ENCODE measurements at places on chromosomes 1 and 21. TPM values are rescaled to one million over a fixed set of nuclear protein-coding genes. Genes with fewer than 3 reads are reported as not detected.

DNA sequence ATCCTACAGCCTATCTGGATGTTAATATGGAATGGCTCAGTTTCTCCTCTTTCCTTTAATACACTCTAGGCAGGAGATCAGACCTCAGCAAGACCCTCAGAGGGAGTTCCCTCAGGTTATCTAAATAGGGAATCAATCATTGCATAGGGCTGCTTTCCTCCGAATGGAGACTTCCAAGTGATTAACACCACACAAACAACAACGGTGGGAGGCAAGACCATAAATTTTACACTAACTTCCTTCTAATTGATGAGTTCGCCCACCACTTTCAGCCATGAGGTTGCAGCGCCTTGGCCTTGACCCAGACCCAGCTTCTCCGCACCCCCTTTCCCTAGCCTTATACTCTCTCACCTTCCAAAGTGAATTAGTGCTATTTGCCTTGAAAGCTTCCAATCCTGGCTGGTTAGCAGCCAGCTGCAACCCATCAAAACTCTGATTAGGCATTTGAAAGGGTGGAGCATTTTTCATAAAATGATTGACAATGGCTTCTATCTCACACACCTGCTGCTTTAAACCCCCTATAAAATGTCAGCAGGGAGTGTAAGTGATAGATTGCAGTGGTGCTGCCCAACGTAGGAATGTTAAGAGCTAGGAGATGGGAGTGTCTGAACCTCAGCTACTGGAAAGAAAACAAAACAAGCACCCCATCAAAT is 534.9 kb upstream of the USP24 start:
- no peak for DNase-seq

Gene PLK3
- total RNA-seq = 8.4 TPM

- no peak for DNase-seq
Observed at GRCh38 chr1:216186141-216186540, 237.1 kb downstream of the USH2A start.

Gene TIE1
- total RNA-seq = 27.7 TPM

Gene SLC35A3
- total RNA-seq = 9.8 TPM

DNA sequence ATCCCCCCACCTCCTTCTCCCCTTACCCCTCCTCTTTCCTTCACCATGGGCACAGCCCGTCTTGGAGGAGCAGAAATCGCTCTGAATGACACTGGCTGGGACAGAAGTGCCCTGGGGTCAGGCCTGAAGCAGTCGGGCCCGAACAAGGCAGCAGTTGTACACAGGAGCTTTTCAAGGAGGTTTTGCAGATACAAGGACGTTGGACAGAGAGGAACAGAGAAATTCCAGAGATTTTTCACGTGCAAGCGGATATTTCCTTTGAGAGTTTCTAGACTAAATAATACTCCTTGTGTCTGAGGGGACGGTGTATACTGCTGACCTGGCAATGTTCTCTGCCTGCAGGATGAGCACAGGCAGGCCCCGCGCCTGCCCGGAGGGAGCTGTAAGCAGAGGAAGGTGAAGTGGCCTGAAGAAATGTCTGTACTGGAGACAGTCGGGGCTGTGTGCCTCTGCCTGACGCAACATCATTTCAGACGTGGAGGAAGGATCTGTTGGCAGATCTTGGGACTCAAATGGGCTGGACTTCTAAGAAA is 95.3 kb upstream of the SLC25A33 start:
- no peak for DNase-seq

DNA sequence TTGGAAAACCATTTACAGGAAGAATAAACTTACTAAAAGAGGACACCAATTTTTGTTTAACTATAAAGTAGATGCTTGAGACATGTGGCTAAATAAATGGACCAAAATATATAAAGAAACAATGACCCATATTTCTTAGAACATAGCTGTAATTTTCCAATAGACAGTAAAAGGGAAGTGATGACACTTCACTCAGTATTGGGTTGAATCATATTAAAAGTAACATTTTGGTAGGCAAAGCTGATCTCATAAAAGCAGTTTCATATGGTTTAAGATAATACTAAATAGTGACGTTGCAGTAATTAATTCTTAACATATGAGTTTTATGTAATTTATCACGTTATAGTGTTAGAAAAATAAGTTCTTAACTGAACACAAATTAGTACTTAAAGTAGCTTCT is 308.9 kb upstream of the RUNX1 start:
- no peak for DNase-seq

Gene ZNF593OS
- total RNA-seq = not detected

DNA sequence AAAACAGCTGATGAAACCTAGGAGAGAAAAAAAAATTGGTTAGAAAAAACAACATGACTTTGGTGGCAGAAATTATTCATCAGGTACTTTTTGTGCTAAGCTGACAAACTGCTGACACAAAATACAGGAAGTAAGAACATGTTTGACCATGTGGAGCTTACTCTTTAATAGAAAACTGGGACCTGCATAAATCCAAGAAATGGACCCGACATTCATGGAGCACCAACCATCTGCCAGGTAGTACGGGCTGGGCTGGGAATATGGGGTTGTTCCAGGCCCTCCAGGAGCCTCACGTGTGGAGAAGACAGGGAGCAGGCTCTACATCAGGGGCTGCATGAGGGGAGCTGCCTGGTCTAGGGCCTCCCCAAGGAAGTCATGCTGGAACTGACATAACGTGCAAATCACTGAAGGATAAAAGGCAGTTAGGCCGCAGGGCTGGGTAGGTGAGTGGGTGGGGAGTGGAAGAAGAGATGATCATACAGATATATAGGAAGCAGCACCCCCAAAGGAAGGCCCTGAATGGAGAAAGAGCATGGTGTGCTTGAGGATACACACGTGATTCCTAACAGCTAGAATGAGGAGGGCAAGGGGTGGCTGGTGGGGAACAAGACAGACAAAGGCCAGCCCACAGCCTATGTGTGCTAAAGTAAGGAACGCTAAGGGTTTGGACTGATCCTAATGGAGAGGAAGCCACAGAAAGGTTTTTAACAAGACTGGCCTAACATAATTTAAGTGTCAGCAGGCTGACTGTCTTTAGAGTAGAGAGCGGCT is 26.1 kb downstream of the CD58 start:
- no peak for DNase-seq

Gene NBPF10
- 0.92 TPM for total RNA-seq

- DNase-seq = peak; percentile 77
Observed at GRCh38 chr1:214280386-214281020, 456 bp upstream of the SMYD2 start.

Gene CD164L2
- not detected for total RNA-seq

Gene ARHGEF16
- 0.57 TPM for total RNA-seq

DNA sequence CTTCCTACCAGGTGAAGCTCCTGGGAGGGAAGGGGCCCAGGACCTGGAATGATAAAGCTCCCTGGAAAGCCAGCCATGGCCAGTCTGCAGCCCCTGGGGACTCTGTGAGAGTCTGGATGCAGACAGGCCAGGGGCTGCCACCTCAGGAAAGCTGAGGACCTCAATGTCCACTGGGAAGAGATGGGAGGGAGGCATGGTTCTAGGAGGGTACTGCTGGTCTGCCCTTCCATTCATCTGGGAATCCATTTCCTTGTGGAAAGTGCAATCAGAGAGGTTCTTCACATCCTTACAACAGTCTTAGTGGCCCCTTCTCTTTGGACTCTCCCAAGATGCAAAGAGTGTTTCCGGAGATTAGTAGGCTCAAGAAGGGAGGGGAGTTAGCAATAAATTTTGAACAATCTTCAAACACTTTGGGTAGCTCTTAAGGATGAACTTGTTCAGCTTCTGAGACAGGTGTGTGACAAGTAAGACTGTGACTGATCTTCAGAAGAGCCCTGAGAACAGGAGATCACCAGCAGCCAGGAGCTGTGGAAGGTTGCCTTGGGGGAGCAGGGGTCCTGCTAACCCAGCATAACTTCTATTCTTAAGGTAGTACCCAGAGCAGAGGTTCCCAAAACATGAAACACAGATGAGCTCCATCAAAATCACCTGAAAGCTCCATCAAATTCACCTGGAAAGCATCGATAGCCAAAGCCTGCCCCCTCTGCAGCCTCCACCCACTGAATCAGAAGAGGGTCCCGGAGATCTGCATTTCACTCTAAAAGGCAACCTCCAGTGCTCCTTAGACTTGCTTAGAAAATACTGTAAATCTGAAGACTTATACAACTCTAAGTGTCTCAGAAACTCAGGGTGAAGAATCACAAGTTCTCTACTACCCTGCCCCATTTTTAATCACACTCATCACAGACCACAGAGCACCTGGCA is 616 bp upstream of the LAX1 start:
- DNase-seq = no peak

Gene CYP4A22
- total RNA-seq = not detected

Gene OLIG1
- total RNA-seq = 0.32 TPM

Gene ERVH48-1
- total RNA-seq = not detected

DNA sequence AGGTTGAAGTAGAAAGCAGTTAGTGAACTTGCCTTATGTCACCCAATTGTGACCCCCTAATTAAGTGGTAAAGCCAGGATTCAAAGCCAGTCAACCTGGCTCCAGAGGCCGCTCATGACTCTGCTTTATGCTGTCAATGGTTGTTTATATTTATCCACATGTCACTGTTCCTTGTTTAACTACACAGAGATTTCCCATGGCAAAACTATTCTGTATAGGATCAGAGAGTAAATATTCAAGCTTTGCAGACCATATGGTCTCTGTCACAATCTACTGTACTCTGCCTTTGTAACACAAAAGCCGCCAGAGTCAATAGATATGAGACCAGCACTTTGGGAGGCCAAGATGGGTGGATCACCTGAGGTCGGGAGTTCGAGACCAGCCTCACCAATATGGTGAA is 371.7 kb upstream of the PTBP2 start:
- DNase-seq = no peak

GRCh38 chr1:76640092-76640491 is 227.2 kb upstream of the ST6GALNAC5 start:
- no peak for DNase-seq

- no peak for DNase-seq
Observed at GRCh38 chr1:169271098-169271497, 96.5 kb downstream of the NME7 start.

Gene SDC3
- 29.7 TPM for total RNA-seq

Gene PRR9
- not detected for total RNA-seq

Gene ADAM30
- 0.11 TPM for total RNA-seq

DNA sequence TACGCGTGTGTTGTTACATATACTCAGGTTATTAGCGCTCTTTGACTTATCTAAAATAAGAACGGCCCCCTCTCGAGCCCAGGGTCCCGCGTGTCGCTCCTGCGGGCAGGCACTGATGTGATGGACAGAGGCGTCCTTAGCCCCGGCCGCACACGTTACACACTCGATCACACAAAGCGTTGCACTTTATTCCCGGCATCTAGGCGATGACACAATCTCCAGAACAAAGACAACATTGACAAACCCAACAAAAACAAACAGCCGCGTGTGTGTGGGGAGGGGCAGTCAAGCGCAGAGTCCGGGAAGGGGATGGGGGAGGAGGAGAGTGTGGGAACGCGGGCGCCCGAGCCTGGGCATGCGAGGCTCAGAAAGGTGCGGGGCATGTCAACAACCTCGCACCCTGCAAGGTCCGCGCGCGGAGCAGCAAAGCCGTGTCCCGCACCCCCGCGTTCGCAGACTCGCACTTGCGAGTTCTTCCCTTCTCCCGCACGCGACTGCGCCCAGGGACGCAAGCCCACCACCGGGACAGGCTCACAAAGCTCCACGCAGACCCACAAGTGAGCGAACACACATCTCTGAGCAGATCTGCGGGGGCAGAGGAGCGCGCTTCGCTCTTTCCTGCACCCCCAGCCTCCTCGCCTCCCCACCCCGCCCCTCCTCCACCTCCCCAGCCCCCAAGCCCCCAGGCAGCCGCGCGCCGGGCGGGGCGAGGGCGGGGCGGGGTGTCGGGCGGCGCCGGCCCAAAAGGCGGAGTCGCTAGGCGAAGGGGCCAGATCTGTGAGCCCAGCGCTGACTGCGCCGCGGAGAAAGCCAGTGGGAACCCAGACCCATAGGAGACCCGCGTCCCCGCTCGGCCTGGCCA is at the start of gene EFNA1:
EFNA1 (plus strand) TSS at position 772 of the 862 bp plus-strand sequence. CDS start 102 bp downstream, outside the sequence.
- DNase-seq = peak; percentile 81

Gene SLC16A4
- total RNA-seq = 2.3 TPM

Gene DFFB
- 2.9 TPM for total RNA-seq

DNA sequence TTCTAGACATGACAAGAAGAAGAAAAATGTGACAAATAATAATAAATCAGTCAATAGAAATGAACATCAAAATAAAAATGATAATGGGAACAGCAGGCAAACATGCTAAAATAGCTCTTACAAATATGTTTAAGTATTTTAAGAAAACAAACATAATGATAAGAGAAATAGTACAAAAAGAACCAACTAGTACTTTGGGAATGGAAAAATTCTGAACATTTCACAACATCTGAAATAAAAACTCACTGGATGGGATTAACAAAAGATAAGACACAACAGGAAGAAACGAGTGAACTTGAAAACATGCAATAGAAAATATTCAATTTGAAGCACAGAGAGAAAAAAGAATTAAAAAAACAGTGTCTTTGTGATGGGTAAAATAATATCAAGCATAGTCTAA is 115.2 kb upstream of the TSPAN2 start:
- no peak for DNase-seq

DNA sequence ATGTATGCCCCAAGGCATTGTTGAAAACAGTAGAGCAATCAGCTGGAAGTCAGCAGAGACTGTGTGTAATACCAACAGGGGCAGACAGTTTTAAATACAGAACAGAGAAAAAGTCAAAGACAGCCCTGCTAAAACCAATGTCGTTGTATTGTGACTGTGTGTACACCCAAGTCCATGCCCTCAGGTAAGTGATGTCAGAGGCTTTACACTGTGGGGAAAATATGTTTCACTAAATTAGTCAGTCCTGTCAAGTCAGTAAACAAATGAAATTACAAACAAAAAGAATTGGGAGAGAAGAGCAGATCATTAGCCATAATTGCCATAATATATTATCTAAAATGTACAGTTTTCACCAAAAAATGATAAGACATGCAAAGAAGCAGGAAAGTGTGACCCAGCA is 2.4 kb upstream of the CYP2J2 start:
- no peak for DNase-seq

DNA sequence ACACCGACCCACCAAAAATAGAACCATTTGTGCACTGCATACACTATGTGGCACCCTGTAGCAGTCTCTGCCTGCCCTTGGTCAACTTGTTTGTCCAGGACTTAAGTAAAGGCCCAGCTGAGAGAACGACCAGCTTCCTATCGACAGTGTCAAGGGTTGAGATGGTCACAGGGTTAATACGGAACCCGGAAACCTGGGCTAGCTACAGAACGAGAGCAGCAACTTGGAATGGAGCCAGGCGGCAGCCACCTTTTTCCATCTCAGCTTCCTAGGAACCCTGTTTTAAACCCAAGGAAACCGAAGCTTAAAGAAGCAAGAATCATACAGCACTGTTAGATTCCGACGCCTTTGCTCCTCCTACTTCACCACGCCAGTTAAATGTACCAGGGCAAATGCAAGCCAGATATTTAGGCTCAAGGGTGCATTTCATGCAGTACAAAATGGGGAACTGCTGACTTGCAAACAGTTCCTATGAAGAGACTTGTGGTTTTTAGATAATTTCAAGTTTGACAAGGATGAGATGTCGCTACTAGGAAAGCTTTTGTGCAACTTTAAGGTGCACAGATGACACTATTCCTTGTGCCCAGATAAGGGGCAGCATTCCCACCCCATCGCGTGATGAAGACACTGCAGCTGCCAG is 35.5 kb downstream of the SLC66A1 start:
- no peak for DNase-seq

Gene HFM1
- total RNA-seq = 2.7 TPM

All from cardiac septum (tissue), 1 donor.